ENCODE measurements at places on chromosomes 11 and 22.

GRCh38 chr22:28332410-28332809, 347.2 kb downstream of the TTC28 start:
- DNase-seq = no peak

DNA sequence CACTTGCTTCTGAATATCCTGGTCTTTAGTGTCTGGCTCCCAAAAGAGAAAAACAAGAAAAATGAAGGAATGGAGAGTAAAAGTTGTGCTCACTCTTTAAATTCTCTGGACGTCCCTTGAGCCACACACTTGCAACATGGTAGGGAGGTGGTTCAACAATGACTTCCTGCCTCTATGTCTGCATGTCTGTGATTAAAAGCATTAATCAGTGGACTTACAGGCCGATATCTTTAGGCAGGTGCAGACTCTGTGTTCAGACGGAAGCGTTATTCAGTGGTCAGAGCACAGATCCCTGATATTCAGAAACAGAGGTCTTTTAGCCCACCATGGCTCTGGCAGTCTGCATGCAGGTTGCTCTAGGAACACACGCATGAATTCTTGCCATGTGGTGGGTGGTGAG, 1920.0 kb upstream of the RAG2 start:
- DNase-seq = no peak

DNA sequence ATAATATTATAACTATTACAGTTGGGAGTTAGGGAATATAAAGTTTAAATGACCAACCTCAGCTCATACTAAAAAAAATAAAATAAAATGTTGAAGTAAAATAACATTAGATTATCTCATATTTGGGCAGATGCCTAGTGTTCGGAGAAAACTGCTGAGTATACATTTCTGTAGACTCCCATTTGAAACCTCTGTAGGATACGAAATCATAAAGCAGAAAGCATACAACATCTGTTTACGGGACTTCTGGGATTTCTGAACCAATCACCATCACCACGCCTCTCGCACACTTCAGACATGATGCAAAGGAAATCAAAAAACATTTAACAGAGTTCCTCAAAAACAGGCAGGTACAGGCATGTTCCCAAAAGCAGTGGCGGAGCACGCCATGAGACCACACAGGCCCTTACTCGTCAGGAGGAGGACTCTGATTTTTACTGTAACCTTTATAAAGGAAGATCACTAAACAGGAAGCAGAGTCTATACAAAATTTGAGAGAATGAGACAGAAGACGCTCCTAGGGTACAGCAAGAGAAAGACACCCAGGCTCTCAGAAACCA, 8.6 kb downstream of the ZNF195 start:
- no peak for DNase-seq

- DNase-seq = no peak
These were observed 15.8 kb downstream of the SCN4B start for GRCh38 chr11:118136801-118137200.

- DNase-seq = no peak
These were observed 67.0 kb downstream of the SHANK2 start for GRCh38 chr11:71185411-71185810.

GRCh38 chr22:36369922-36370791, 17.6 kb downstream of the MYH9 start:
- no peak for DNase-seq

- DNase-seq = no peak
These were observed 86.4 kb downstream of the CDKN1C start for GRCh38 chr11:2798951-2799761.

DNA sequence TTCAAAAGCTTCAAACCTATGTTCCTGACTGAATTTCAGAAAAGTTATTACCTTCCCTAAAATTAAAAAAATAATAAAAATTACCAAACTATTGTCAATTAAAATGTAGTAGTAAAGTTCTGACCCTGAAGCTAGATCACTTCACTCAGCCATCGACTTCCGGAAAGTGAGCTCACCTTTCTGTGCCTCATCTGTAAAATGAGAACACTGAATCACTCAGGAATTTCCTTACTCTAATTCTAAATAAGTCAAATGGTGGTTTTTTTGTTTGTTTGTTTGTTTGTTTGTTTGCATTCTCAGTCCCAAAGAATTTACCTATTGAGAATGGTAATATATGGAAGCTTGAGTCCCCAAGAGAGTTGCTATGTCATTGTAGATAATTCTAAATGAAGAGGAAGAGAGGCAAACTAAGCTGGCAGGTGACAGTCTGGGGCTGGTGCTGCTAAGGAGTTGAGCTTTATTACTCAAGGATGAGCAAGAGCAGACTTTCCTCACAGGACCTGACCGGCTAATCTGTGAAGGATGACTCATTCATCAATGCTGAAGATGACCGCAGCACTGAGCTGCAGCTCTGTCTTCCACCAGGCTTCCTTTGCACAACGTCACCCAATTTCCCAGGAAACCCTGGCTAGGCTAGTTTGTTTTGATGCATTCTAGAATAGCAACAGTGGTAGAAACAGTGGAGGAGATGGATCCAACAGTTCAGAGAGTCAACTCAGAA, 248.8 kb downstream of the RAB38 start:
- DNase-seq = no peak

DNA sequence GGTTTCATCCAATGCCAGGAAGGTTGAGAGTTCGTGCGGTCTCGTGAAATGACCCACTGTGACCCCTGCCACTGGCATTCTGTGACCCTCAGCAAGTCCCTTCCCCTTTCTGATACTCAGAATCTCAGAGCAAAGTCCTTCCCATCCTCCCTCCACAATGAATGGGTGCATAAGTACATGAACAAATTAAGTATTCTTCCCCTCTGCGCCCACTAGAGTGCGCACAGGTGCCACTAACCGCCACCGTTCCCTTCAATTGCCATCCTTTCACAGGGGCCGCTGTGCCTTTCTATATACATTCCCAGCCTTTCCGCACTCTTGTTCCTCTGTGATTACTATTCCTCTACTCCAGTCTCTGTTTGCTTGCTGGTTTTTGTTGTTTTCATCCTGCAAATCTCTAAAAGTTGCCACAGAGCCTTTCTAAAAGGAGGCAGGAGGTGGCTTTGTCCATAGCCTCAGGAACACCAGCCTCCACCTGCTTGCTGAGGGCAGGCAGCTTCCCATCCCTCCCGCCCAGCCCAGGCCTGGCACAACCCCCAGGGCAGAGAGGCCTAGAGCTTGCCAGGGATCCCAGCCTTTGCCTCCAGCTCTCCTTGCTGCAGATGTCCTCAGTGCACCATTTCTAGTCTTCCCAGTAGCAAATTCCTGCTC, 6.7 kb upstream of the AP1B1 start:
- peak; percentile 33 for DNase-seq

GRCh38 chr11:61551634-61552033, 29.2 kb downstream of the SYT7 start:
- no peak for DNase-seq
